H9 (cell line): ENCODE measurements at places on chromosomes 7 and 10. TPM values are rescaled to one million over a fixed set of nuclear protein-coding genes. Genes with fewer than 3 reads are reported as not detected.

GRCh38 chr7:158805414-158805813, 23.9 kb downstream of the ESYT2 start:
- H3K27ac ChIP-seq = no peak overlapping the region
- H3K27me3 ChIP-seq = no peaks in the 10 kb centered on the region
- H3K4me1 ChIP-seq = no peaks in the 10 kb centered on the region; the same call in 1 of the 2 replicates
- no peak overlapping the region for H3K4me3 ChIP-seq

GRCh38 chr10:63553031-63553430, 31.8 kb downstream of the REEP3 start:
- H3K4me3 ChIP-seq = no peak overlapping the region
- no peaks in the 10 kb centered on the region; the same call in 2 of the 3 replicates for H3K36me3 ChIP-seq
- no peak for DNase-seq
- H3K4me1 ChIP-seq = no peaks in the 10 kb centered on the region; the same call in 1 of the 2 replicates
- no peaks in the 10 kb centered on the region for H3K27me3 ChIP-seq

- H3K4me1 ChIP-seq = no peaks in the 10 kb centered on the region; the same call in 1 of the 2 replicates
- H3K27me3 ChIP-seq = no peaks in the 10 kb centered on the region
- H3K4me3 ChIP-seq = no peak overlapping the region
- H3K36me3 ChIP-seq = peaks cover 2% of the 10 kb centered on the region; the same call in 1 of the 2 replicates
Observed at GRCh38 chr10:5036511-5036910, 32.9 kb upstream of the AKR1C2 start.

- peaks cover 14% of the 10 kb centered on the region; the same call in 1 of the 2 replicates for H3K4me1 ChIP-seq
- no peak overlapping the region for H3K27ac ChIP-seq
- no peaks in the 10 kb centered on the region for H3K27me3 ChIP-seq
- H3K36me3 ChIP-seq = no peaks in the 10 kb centered on the region
- H3K4me3 ChIP-seq = no peak overlapping the region
Observed at GRCh38 chr7:128021366-128021765, 9.9 kb downstream of the LRRC4 start.

DNA sequence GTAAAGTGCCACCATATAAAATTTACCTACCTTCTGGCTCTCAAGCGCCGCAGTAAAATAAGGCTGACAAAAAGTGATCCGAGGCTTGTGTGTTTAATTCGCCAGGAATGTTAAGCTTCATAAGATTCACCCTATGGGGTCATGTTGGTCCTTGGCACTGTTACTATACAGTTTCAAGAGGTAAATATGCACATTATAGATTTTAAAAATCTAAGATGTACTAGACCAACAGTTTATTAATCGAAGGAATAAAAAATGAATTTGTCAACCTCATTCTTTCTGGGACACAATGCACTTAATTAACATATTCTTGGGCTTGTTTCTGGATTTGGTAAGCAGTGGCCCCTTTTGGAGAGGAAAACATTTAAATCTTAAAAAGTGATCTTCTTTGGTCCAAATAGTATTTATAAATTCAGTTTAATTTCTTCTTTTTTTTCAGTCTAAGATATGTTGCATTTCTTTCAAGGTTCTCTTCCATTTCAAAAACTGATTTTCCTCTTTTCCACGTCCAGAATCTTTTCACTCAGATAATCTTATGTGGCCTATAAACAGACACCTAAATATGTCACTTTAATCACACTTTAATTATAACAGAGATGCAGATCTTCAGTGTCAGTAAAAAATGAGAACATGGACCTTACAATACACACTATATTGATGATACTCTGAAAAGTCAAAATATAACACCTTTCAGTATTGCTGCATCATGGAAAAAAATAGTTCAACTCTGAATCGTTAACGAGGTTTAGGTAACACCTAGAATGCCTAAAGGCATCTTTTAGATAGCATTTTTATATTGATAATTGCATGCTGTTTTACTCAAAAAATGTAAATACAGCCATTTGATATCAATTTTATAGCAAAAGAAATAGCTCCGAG, 3.8 kb upstream of the SKIDA1 start:
- no peak overlapping the region for H3K27ac ChIP-seq
- no peak for DNase-seq
- peaks cover 4% of the 10 kb centered on the region; the same call in 1 of the 2 replicates for H3K4me1 ChIP-seq
- H3K4me3 ChIP-seq = peak overlapping the region; percentile 88
- H3K27me3 ChIP-seq = no peaks in the 10 kb centered on the region
- no peaks in the 10 kb centered on the region for H3K36me3 ChIP-seq

DNA sequence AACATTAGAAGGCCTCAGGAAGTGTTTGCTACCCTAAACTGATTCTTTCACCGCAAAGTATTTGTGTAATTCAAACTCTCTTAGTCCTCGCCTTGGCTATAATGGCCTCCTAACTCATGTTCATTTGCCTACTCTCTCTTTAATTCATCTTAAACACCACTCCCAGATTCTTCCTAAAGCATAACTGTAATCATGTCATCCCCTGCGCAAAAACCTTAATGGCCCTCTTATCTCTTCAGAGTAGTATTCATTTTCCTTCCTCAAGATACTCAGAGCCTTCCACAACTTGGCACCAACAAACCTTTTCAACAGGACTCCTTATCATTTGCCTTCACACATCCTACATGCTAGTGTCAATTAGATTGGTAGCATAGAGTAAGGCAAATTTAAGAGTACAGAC, 42.9 kb downstream of the CSTF2T start:
- no peaks in the 10 kb centered on the region for H3K36me3 ChIP-seq
- no peak overlapping the region for H3K4me3 ChIP-seq

DNA sequence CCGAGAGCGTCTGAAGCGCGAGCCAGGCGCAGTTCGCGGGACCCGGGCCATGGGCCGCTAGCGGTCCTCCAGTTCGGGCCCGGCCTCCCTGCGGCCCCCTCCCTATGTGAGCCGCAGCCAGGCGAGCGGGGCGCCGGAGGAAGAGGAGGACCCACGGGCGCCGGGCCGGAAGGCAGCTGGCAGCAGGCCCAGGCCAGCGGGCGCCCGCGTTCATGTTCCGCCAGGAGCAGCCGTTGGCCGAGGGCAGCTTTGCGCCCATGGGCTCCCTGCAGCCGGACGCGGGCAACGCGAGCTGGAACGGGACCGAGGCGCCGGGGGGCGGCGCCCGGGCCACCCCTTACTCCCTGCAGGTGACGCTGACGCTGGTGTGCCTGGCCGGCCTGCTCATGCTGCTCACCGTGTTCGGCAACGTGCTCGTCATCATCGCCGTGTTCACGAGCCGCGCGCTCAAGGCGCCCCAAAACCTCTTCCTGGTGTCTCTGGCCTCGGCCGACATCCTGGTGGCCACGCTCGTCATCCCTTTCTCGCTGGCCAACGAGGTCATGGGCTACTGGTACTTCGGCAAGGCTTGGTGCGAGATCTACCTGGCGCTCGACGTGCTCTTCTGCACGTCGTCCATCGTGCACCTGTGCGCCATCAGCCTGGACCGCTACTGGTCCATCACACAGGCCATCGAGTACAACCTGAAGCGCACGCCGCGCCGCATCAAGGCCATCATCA, 1.1 kb downstream of the ADRA2A start:
- peak overlapping the region; percentile 82 for H3K4me3 ChIP-seq
- DNase-seq = peak; percentile 46
- H3K4me1 ChIP-seq = peaks cover 4% of the 10 kb centered on the region; the same call in 1 of the 2 replicates
- H3K27ac ChIP-seq = no peak overlapping the region
- peaks cover 8% of the 10 kb centered on the region; the same call in 1 of the 2 replicates for H3K36me3 ChIP-seq

- H3K4me1 ChIP-seq = no peaks in the 10 kb centered on the region
- no peak overlapping the region for H3K4me3 ChIP-seq
- H3K27ac ChIP-seq = no peak overlapping the region
- no peak for DNase-seq
- H3K27me3 ChIP-seq = no peaks in the 10 kb centered on the region
Observed at GRCh38 chr7:140263277-140263676, 86.5 kb upstream of the KDM7A start.

DNA sequence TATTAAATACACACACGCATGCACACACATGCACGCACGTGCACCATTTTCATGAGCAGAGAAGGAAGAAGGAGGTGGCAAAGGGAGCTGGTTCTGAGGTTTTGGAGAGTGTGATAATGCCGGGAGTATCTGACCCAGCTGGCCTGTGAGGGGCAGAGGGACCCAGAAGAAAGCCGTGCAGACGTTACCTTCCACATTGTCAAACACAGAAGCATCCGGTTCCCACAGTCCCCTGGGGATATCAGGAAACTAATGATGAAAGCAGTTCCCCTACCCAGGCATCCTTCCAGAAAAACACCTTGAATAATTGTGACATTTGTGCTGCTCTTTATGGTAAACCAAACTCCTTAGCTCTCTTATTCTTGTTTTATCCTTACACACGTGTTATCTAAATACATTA, 85.7 kb upstream of the FAM180A start:
- no peak for DNase-seq
- no peaks in the 10 kb centered on the region for H3K27me3 ChIP-seq
- no peak overlapping the region for H3K27ac ChIP-seq
- H3K4me1 ChIP-seq = no peaks in the 10 kb centered on the region
- no peaks in the 10 kb centered on the region for H3K36me3 ChIP-seq

GRCh38 chr7:99625321-99625720, 8.6 kb downstream of the ZSCAN25 start:
- H3K27me3 ChIP-seq = no peaks in the 10 kb centered on the region
- H3K4me3 ChIP-seq = no peak overlapping the region
- DNase-seq = no peak
- no peaks in the 10 kb centered on the region for H3K4me1 ChIP-seq

DNA sequence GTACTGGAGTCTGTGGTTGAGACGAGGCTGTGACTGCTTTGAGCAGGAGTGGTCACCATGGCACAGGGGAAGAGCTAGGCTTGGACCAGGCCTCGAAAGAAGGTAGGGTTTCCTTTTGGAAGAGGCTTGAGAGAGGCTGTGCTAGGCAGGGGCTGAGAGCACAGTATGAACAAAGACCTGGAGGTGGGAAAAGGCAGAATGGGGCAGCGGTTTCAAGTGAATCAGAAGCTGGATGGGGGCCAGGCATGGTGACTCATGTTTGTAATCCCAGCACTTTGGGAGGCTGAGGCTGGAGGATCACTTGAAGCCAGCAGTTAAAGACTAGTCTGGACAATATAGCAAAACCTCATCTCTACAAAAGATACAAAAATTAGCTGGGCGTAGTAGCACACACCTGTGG, 65.9 kb downstream of the CLIP2 start:
- H3K4me3 ChIP-seq = no peak overlapping the region
- H3K27me3 ChIP-seq = no peaks in the 10 kb centered on the region
- no peaks in the 10 kb centered on the region for H3K4me1 ChIP-seq
- no peak for DNase-seq
- H3K27ac ChIP-seq = no peak overlapping the region

GRCh38 chr10:60735244-60735643, 43.0 kb upstream of the CDK1 start:
- peaks cover 3% of the 10 kb centered on the region; the same call in 1 of the 2 replicates for H3K4me1 ChIP-seq
- no peak overlapping the region for H3K4me3 ChIP-seq
- no peaks in the 10 kb centered on the region for H3K36me3 ChIP-seq
- no peak overlapping the region for H3K27ac ChIP-seq
- no peaks in the 10 kb centered on the region for H3K27me3 ChIP-seq

- peaks cover 2% of the 10 kb centered on the region; the same call in 1 of the 2 replicates for H3K4me1 ChIP-seq
- H3K36me3 ChIP-seq = no peaks in the 10 kb centered on the region
- H3K4me3 ChIP-seq = no peak overlapping the region
- no peak overlapping the region for H3K27ac ChIP-seq
- no peak for DNase-seq
- H3K27me3 ChIP-seq = no peaks in the 10 kb centered on the region
Observed at GRCh38 chr10:71067098-71067740, 145.2 kb upstream of the UNC5B start.

DNA sequence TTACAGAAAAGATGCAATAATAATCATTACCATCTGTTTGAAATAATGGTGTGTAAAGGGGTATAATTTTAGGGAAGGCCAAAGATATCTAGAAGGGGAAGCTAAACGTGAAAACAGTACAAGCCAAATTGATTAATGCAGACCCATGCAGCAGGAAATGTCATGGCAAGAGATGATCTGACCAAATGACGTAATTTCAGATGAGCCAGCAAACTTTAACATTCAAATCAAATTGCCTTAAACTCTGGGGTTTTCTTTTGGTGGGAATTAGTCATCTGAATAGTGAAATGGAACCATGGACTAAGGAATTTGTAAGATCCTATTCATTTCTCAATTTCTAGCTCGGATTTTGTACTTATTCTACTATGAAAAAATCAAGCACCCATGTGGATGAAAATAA, 21.4 kb upstream of the SCIN start:
- H3K36me3 ChIP-seq = no peaks in the 10 kb centered on the region
- no peak overlapping the region for H3K4me3 ChIP-seq
- H3K4me1 ChIP-seq = no peaks in the 10 kb centered on the region
- DNase-seq = no peak
- H3K27ac ChIP-seq = no peak overlapping the region
- no peaks in the 10 kb centered on the region for H3K27me3 ChIP-seq

The LIPJ gene
- total RNA-seq = not detected in 2 replicates

The C10orf105 gene
- total RNA-seq = 0.24 and 0.26 TPM in 2 replicates
